ENCODE measurements at places on chromosomes 1 and 21. TPM values are rescaled to one million over a fixed set of nuclear protein-coding genes. Genes with fewer than 3 reads are reported as not detected.

The DNAI4 gene
- total RNA-seq = 20.8 TPM

DNA sequence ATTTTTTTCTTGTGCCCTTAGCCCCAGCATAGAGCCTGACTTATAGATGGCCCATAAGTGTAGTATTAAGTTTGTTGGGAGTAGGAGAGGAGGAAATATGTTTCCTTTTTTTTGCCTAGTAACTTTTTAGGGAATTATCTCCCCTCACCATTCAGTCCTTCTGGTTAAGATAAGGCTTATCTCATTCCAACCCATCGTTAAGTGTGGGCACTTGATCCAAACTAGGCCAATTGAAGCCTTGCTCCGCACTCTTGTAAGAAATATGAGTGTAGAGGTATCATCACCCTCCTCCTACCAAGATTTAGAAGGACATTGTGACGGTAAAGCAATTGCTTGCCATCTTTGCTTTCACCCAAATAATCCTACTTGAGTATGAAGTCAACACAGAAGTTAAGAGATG lies 8.8 kb upstream of the FGGY start:
- no peak overlapping the region for H3K27ac ChIP-seq
- H3K4me3 ChIP-seq = no peak overlapping the region
- H3K27me3 ChIP-seq = no peaks in the 10 kb centered on the region
- H3K36me3 ChIP-seq = no peaks in the 10 kb centered on the region

DNA sequence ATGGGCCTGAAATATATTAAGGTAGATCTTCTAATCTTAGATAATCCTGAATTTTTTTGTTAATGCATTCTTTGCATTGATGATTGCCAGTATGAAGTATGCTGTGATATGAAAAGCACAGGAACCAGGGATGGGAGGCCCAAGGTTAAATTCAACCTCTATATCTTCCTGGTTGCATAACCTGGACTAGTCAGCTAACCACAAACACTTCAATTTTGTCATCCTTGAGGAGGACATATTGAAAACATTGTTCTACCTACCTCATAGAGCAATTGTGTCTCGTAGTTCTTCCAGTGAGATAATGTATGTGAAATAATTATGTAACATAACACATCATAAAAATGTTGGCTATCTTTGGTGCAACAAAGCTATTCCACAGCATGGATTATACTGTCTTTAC lies 25.6 kb downstream of the PDC start:
- no peak overlapping the region for H3K4me3 ChIP-seq
- no peaks in the 10 kb centered on the region for H3K36me3 ChIP-seq
- H3K4me1 ChIP-seq = no peaks in the 10 kb centered on the region

GRCh38 chr1:61077676-61078541 lies 4.5 kb upstream of the NFIA start:
- no peak overlapping the region for H3K27ac ChIP-seq
- H3K36me3 ChIP-seq = no peaks in the 10 kb centered on the region
- DNase-seq = peak; percentile 96
- H3K4me1 ChIP-seq = no peaks in the 10 kb centered on the region
- H3K27me3 ChIP-seq = no peaks in the 10 kb centered on the region

- no peak overlapping the region for H3K27ac ChIP-seq
- no peaks in the 10 kb centered on the region for H3K4me1 ChIP-seq
- no peaks in the 10 kb centered on the region for H3K36me3 ChIP-seq
- H3K27me3 ChIP-seq = no peaks in the 10 kb centered on the region
Measured at GRCh38 chr1:17156108-17156507, 36.9 kb upstream of the PADI2 start.

DNA sequence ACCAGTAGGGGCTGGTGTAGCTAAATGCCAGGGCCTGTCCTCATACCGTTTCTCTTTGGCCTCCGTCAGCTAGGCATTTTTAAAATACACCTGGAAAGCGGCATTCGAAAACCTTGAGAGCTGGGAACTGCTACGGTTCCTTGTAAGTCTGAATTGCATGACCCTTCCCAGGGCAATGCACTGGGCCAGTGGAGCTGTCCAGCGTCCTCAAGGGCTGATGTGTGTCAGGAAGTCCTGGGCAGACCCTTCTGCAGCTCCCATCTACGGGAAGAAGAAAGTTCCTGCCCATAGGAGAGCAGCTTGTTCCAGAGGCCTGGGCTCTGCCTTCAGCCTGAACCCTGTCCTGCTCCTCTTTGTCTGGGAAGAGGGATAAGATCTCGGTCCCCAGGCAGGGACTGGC lies 34.1 kb downstream of the UBASH3A start:
- H3K4me1 ChIP-seq = no peaks in the 10 kb centered on the region
- H3K27me3 ChIP-seq = no peaks in the 10 kb centered on the region
- no peak overlapping the region for H3K4me3 ChIP-seq
- H3K27ac ChIP-seq = no peak overlapping the region
- no peaks in the 10 kb centered on the region for H3K36me3 ChIP-seq
- no peak for DNase-seq

The AQP10 gene
- 0.26 TPM for total RNA-seq

The SMG5 gene
- 47.2 TPM for total RNA-seq

GRCh38 chr1:16922466-16922865 lies 735 bp downstream of the CROCC start:
- H3K27ac ChIP-seq = no peak overlapping the region
- H3K36me3 ChIP-seq = no peaks in the 10 kb centered on the region
- peak; percentile 68 for DNase-seq
- H3K4me1 ChIP-seq = no peaks in the 10 kb centered on the region
- H3K27me3 ChIP-seq = no peaks in the 10 kb centered on the region

GRCh38 chr1:57214951-57215575 lies 208.8 kb downstream of the DAB1 start:
- H3K27ac ChIP-seq = no peak overlapping the region
- no peak for DNase-seq
- no peaks in the 10 kb centered on the region for H3K36me3 ChIP-seq
- H3K27me3 ChIP-seq = no peaks in the 10 kb centered on the region

GRCh38 chr1:202952818-202953217 lies 5.3 kb downstream of the ADIPOR1 start:
- DNase-seq = peak; percentile 84
- no peaks in the 10 kb centered on the region for H3K4me1 ChIP-seq
- H3K27me3 ChIP-seq = no peaks in the 10 kb centered on the region
- peaks cover 10% of the 10 kb centered on the region for H3K36me3 ChIP-seq

- no peaks in the 10 kb centered on the region for H3K27me3 ChIP-seq
- peak overlapping the region; percentile 23 for H3K27ac ChIP-seq
- H3K4me1 ChIP-seq = no peaks in the 10 kb centered on the region
- H3K4me3 ChIP-seq = no peak overlapping the region
- no peaks in the 10 kb centered on the region for H3K36me3 ChIP-seq
Measured at GRCh38 chr1:151542710-151543129, 2.6 kb downstream of the TUFT1 start.

The GABRD gene
- total RNA-seq = 0.49 TPM

GRCh38 chr1:11129649-11130390 lies 30.2 kb upstream of the EXOSC10 start:
- H3K36me3 ChIP-seq = peaks cover 29% of the 10 kb centered on the region
- no peak overlapping the region for H3K27ac ChIP-seq
- H3K4me1 ChIP-seq = no peaks in the 10 kb centered on the region
- no peaks in the 10 kb centered on the region for H3K27me3 ChIP-seq
- DNase-seq = no peak

GRCh38 chr1:209789245-209789644 lies 4.9 kb upstream of the C1orf74 start:
- H3K27me3 ChIP-seq = no peaks in the 10 kb centered on the region
- no peaks in the 10 kb centered on the region for H3K36me3 ChIP-seq
- H3K4me3 ChIP-seq = no peak overlapping the region
- no peak for DNase-seq
- no peak overlapping the region for H3K27ac ChIP-seq

- H3K27me3 ChIP-seq = no peaks in the 10 kb centered on the region
- no peaks in the 10 kb centered on the region for H3K36me3 ChIP-seq
- no peak overlapping the region for H3K27ac ChIP-seq
- no peak for DNase-seq
Measured at GRCh38 chr1:26358411-26359384, 4.8 kb upstream of the CRYBG2 start.

GRCh38 chr1:233367057-233367803 lies 39.7 kb downstream of the MAP3K21 start:
- H3K27me3 ChIP-seq = no peaks in the 10 kb centered on the region
- DNase-seq = no peak
- no peak overlapping the region for H3K27ac ChIP-seq
- H3K36me3 ChIP-seq = no peaks in the 10 kb centered on the region
- no peaks in the 10 kb centered on the region for H3K4me1 ChIP-seq

DNA sequence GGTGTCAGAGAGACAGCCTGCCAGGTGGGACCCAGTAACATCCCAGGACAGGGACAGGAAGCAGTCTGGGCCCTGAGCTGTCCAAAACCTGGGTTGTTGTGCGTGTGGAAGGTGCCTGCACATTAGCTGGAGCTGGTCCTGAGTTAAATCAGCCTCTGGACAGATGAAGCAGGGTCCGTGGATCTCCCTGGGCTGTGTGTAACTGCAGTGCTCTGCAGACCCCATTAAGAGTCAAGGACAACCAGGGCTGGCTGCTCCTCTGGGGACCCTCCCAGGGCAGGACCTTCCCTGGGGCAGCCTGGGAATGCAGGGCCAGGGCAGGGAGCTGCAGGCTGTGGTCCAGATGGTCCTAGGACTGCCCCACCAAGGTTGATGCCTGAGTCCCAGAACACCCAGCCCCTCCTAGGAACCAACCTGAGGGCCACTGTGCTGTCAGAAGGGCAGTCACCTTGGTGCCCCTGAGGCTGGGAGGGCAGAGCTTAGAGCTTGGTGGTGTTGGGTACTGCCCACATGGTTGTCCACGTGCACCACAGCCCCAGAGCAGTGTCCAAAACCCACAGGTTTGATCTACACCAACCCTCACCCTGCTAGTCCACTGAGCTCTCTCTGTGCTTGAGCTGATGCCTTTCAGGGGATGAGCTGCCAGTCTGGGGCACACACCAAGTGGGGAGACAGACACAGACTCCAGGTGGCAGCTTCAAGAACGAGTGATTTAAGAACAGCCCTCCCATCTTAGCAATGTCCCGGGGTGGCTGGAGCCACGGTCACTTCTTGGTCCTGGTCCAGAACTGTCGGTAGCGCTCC lies 2.9 kb downstream of the MRPL55 start:
- no peaks in the 10 kb centered on the region for H3K27me3 ChIP-seq
- DNase-seq = no peak
- no peak overlapping the region for H3K27ac ChIP-seq
- H3K4me1 ChIP-seq = no peaks in the 10 kb centered on the region

DNA sequence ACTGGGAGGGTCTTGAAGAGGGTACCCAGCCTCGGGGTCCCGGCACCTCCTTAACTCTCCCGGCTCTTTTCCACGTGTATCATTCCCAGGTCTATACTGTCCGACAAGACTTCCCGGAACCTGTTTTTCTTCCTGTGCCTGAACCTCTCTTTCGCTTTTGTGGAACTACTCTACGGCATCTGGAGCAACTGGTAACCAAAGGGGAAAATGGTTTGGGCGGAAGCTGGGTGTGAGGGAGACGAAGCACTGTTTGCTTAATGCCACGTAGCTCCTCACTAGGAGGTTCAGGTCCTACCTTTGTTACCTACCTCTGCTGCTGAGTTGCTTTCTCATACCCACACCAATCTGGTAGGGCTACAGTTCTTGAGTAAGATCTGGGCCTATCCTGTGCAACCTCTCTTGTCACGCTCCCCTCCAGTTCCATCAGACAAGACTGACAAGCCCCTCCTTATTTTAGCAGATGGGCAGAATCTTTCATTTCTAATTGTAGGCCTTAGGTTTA lies 642 bp downstream of the SLC30A7 start:
- no peaks in the 10 kb centered on the region for H3K36me3 ChIP-seq
- H3K4me3 ChIP-seq = peak overlapping the region; percentile 70
- no peak overlapping the region for H3K27ac ChIP-seq
- H3K27me3 ChIP-seq = no peaks in the 10 kb centered on the region
- no peaks in the 10 kb centered on the region for H3K4me1 ChIP-seq

GRCh38 chr1:31742462-31743212 lies 21.5 kb downstream of the ADGRB2 start:
- DNase-seq = no peak
- no peaks in the 10 kb centered on the region for H3K36me3 ChIP-seq
- H3K27me3 ChIP-seq = no peaks in the 10 kb centered on the region
- H3K4me1 ChIP-seq = no peaks in the 10 kb centered on the region
- no peak overlapping the region for H3K4me3 ChIP-seq

The PAQR6 gene
- 2.8 TPM for total RNA-seq

The TTC4 gene
- total RNA-seq = 13.0 TPM

The ATP1A4 gene
- not detected for total RNA-seq

GRCh38 chr1:8669606-8670335 lies 147.7 kb downstream of the RERE start:
- no peak for DNase-seq
- H3K36me3 ChIP-seq = no peaks in the 10 kb centered on the region
- H3K4me3 ChIP-seq = no peak overlapping the region
- no peaks in the 10 kb centered on the region for H3K27me3 ChIP-seq

DNA sequence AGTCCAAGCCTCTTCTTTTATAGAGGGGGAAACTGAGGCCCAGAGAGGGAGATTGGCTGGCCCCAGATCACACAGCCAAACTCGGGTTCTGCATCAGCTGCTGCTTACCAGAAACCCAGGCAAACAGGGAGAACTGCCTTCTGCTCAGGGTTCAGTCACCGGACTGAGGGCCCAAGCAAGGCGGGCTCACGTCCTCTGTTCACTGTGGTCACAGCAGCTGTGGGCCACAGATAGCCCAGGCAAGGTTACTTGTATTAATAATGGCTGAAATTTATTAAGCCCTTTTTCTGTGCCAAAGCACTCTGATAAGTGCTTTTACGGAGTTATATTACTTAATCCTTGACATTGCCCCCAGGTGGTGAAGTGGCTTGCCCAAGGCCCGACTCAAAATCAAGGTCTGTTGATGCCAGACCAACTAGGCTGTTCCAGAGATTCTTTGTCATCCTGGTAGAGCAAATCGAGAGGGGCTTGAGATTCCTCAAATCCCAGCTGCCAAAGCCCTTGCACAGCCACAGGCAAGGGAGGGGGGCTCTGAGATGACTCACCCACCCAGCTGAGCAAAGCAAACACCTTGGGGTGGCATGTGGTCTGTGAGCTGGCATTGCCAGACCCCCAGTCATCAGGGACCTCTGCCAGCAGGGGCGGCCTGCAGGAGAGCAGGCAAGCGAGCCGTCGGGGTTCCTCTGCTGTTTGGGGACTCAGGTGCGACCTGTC lies 36.5 kb downstream of the EPHB2 start:
- DNase-seq = no peak
- H3K27me3 ChIP-seq = no peaks in the 10 kb centered on the region
- H3K36me3 ChIP-seq = no peaks in the 10 kb centered on the region
- H3K4me1 ChIP-seq = no peaks in the 10 kb centered on the region
- H3K4me3 ChIP-seq = no peak overlapping the region

The DYRK3 gene
- total RNA-seq = 8.2 TPM

The PRXL2B gene
- 15.1 TPM for total RNA-seq
